ENCODE measurements at places on chromosomes 11 and 22.
A peak's percentile ranks its signal among the peaks of the same experiment; 100 is the strongest.

DNA sequence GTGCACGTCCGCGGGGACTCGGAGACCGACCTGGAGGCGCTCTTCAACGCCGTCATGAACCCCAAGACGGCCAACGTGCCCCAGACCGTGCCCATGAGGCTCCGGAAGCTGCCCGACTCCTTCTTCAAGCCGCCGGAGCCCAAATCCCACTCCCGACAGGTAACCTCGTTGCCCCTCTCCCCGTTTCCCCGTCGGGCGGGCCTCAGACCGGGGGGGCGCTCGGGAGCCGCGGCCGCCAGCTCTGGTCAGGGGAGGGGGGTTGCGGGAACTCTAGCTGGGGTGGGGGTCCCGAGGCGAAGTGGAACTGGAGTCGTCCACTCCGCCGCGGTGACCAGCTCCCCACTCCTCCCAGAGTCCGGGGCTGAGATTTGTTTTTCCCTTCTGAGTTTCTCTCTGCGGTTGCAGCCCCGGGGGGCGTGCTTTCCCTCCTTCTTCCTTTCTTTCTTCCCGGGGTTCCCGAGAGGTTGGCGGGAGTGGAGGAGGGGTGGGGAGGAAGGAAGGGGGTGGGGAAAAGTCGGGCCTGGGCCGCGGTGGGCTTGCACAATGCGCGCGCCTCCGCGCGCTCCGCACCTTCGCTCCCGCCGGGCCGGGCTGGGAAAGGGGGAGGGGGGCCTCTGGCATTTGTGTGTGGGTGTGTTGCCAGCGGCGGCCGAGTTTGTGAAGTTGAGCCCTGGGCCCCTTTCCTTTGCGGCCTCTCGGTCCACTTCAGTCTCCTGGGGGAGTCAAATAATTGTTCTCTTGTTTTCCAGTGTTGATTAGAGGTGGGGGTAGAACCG lies 952 bp downstream of the YAP1 start:
- peak; percentile 70 for DNase-seq

DNA sequence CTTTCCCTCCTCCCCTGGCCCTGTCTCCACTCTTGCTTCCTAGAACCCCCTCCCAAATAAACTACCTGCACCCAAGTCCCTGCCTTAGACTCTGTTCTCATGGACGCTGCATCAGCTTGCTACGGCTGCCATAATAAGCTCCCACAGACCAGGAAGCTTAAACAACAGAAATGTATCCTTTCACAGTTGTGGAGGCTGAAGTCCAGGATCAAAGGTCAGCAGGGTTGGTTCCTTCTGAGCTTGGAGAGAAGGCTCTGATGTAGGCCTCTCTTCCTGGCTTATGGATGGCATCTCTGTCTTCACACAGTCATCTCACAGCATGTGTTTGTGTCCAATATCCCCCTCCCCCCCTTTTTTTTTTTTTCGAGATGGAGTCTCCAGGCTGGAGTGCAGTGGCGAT lies 23.4 kb downstream of the CBX7 start:
- no peak for DNase-seq

DNA sequence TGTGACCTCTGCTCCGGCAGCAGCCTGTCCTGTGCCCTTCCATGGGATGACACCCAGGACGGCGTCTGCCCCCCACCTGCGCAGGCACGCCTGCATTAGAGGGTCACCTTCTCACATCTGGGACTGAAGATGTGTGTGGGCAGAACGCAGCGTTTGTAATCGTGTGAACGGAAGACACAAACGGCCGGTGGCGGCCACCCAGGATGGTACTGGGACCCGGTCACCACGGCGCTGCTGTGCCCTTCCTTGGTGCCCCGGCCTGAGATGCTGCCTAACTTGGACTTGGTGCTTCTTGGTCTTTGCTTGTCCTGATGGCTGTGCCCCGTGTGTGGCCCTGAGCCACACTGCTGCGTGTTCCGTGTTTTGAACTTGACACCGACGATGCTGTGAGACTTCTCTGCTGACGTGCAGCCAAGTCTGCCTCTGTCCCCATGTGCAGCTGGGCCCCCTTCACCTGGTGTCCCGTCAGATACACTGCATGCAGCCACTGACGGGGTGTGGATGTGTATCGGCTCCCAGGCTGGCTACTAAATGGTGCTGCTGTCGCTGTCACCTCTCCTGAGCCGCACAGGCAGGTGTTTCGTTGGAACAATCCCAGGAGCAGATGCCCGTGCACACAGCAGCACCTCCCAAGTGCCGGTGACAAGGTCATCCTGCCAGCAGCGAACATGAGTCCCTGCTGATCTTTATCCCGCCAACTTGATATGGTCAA lies 21.4 kb downstream of the YPEL1 start:
- DNase-seq: no peak

DNA sequence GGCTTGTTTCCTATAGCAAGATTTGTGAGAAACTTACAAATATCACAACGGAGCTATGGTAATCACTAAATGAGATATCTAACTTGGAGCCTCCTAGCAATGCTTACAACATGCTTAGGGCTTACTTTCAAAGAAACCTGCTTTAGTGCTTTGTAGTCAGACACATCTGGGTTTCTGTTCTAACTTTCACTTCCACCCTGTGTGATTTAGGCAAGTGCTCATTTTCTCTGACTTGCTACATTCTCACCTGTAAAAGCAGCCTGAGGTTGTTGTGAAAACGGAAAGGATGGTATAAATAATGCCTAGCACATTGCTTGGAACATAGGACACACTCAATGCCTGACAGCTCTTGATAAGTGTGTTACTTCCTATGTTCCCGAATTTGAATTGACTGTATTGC lies 45.6 kb downstream of the LRRC4C start:
- no peak for DNase-seq

DNA sequence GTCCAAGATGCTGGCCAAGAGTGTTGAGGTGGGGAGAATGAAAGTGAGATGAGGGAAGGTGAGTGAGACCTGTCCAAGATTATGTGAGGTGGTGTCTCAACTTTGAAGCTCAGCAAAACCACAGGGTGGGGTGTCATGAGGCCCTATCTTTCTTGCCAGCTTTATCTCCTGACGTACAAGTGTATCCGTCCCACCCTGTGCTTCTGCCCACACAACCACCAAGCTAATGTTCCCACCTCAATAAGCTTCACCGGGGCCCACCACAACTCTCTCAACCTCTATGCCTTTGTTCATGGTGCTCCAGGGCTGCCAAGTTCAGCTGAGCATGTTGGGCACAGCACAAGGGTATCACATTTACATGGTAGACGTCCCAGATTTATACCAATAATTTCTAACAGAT lies 7.1 kb upstream of the TPST2 start:
- no peak for DNase-seq

GRCh38 chr22:31099386-31099785 lies 8.0 kb downstream of the SELENOM start:
- DNase-seq: peak; percentile 11

DNA sequence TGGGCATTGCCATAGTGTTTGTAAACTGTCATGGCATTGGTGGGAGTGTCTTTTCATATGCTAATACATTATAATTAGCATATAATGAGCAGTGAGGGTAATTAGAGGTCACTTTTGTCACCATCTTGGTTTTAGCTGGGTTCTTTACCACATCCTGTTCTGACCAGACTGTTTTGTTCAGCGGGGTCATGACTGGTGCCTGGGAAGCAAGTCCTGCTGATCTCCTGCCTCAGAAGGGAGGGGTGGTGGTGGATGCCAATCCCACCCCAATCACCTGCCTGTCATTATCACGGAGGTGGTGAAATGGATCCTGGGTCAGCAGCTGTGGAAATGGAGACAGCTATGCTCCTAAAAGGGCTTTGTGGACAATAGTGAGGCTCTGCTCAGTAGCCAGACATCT lies 31.2 kb downstream of the IL18 start:
- no peak for DNase-seq

GRCh38 chr11:65083834-65084597 lies at the start of the genes CDCA5 and ZFPL1:
TSS of gene CDCA5 (minus strand) at chr11:65084040. CDS start at chr11:65083978, 62 bp downstream.
TSS of gene ZFPL1 (plus strand) at chr11:65084222. CDS start at chr11:65084699, 477 bp downstream.
- DNase-seq: peak; percentile 100

GRCh38 chr22:24037851-24038765 lies 27.0 kb downstream of the CABIN1 start:
- DNase-seq: no peak

DNA sequence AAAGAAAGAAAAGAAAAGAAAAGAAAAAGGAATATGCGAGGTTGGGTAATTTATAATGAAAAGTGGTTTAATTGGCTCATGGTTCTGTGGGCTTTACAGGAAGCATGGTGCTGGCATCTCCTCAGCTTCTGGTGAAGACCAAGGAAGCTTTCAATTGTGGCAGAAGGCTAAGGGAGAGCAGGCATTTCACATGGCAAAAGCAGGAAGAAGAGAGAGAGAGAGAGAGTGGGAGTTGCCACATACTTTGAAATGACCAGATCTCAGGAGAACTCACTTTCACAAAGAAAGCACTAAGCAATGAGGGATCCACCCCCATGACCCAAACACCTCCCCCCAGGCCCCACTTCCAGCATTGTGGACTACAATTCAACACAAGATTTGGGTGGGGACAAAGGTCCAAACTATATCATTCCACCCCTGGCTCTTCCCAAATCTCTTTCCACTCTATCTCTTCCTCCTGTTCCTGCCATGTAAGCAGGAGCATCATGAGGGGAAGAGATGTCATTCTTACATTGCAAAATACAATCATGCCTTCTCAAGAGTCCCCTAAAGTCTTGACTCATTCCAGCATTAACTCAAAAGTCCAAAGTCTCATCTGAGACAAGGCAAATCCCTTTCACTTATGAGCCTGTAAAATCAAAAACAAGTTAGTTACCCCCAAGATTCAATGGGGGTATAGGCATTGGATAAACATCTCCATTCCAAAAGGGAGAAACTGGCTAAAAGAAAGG lies 38.9 kb downstream of the LINC01488 start:
- no peak for DNase-seq

GRCh38 chr11:86688398-86689179 lies 16.2 kb upstream of the ME3 start:
- DNase-seq: peak; percentile 74

GRCh38 chr11:76795936-76796441 lies 12.8 kb downstream of the TSKU start:
- no peak for DNase-seq

GRCh38 chr11:100445231-100445735 lies 241.8 kb upstream of the ARHGAP42 start:
- no peak for DNase-seq

- no peak for DNase-seq
Observed at GRCh38 chr11:33907421-33907820, 15.5 kb upstream of the LMO2 start.

GRCh38 chr11:92793189-92793588 lies 176.3 kb upstream of the MTNR1B start:
- no peak for DNase-seq

DNA sequence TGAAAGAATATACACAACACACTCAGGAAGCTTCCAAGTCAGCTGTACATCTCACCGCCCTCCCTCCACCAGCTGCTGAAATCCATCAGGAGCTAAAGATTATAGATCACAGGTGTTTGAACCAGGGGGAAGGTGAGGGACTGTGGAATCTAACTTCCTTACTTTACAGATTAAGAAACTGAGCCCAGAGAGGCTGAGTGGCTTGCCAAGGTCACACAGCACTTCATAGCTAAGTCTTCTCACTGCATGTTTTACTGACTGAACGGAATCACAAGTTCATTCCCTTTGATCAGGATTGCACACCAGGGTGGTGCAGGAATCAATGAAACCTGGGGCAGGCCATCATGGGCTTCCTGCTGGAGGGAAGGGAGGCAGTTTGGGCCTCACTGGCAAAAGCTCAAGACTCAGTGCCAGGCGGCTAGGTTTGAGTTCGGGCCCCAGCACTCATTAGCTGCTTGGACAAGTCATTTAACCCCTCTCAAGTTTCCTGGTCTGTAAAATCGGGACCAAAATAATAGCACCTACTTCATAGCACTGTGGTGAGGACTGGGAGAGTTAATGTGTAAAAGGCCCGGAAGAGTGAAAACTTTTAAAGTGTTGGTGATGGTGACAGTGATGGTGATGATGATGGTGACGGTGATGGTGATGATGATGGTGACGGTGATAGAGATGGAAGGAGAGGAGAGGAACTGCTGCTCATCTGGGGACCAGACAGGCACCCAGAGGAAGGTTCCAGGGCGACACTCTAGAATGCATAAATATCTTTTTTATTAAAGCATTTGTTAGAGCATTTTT lies 8.2 kb downstream of the CD5 start:
- DNase-seq: no peak

GRCh38 chr11:103591554-103591953 lies 444.9 kb upstream of the DDI1 start:
- no peak for DNase-seq

- DNase-seq: peak; percentile 61
Observed at GRCh38 chr11:100575860-100576717, 111.0 kb upstream of the ARHGAP42 start.

- DNase-seq: peak; percentile 53
Observed at GRCh38 chr22:27748751-27749191, 52.8 kb downstream of the MN1 start.

GRCh38 chr22:24681236-24681635 lies 78.2 kb downstream of the GGT1 start:
- no peak for DNase-seq

- no peak for DNase-seq
Observed at GRCh38 chr11:129289350-129290040, 86.2 kb upstream of the BARX2 start.

DNA sequence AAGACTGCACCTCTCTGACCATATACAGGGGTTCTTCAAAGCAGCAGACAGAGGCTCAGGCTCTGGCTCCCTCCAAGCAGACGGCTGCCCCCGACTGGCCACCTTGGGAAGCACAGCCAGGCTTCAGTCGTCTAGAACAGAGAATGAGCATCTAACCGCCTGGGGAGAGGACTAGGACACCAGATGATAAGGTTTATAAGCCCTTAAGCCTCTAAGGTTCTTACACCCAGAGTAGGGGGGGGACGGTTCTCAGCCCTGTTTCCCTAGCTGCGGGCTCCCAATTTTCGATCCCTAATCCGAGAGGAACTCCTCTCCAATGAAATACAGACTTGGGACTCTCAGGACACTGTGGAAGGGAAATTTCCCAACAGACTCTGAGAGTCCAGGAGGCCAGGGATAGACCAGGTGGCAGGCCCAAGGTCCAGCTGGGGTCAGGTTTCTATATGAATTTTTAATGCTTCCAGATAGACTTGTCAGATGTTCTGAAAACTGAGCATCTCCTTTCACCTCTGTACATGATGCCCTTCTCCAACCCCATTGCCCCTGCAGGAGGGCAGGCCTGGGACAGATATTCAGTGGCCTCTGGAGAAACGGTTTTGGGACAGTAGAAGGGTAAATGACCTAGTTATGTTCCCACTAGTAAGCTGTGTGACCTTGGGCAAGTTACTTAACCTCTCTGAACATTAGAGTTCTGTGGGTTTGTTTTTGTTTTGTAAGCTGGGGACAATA lies 20.2 kb downstream of the RTN4RL2 start:
- DNase-seq: peak; percentile 74
